ENCODE measurements at places on chromosomes 6 and 20. TPM values are rescaled to one million over a fixed set of nuclear protein-coding genes. Genes with fewer than 3 reads are reported as not detected.

The TGIF2 gene
- 8.6 TPM for total RNA-seq

The DCDC2 gene
- 0.05 TPM for total RNA-seq

The HLA-DOA gene
- total RNA-seq: not detected

DNA sequence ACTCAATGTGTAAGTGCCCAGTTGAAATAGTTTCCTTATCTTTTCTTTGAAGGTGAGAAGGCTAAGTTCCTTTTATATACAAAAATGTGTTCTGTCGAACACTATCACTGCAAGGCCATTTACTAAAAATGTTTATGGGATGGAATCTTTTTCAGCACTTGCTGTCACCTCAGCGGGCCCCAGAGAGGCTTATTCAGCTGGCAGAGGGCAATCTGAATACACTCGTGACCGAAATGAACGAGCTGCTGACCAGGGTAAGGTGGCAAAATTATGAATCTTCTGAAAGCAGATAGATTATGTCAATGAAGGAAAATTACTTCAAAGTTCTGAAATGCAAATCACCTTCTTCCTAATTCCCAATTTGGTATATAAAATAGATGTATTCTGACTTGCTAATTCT is 340.2 kb downstream of the ARHGAP18 start:
- no peak for DNase-seq

DNA sequence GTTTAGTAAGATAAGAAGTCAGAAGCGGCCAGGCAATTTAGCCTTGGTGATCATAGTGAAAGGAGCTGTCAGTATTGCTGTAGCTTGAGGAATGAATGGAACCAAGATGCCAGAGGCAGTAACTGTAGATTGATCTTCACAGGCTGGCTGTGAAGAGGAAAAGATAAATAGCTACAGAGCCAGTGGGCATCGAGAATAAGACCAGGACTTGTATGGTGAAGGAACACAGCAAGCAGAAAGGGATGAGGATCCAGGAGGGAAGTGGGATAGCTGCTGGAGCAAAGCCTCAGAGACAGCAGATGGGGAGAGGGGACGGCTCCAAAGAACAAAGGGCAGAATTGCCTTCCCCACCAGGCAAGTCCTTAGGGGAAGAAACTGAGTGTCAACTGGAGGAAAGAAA is 294.4 kb upstream of the PLN start:
- no peak for DNase-seq

- DNase-seq: no peak
These were observed 20.8 kb downstream of the UCKL1 start for GRCh38 chr20:63935447-63935846.
